ENCODE measurements at places on chromosomes 7 and 10. TPM values are rescaled to one million over a fixed set of nuclear protein-coding genes. Genes with fewer than 3 reads are reported as not detected.

The AKR1C4 gene
- not detected for total RNA-seq

The MICU1 gene
- 29.2 TPM for total RNA-seq

The ARMH3 gene
- 23.8 TPM for total RNA-seq

The NPSR1 gene
- total RNA-seq, result not detected

The HYAL4 gene
- not detected for total RNA-seq

The GIMAP2 gene
- 79.2 TPM for total RNA-seq

The EN2 gene
- not detected for total RNA-seq
